ENCODE measurements at places on chromosomes 3 and 15. TPM values are rescaled to one million over a fixed set of nuclear protein-coding genes. Genes with fewer than 3 reads are reported as not detected.

BHLHE40 gene
- total RNA-seq = 33.2 TPM

CSPG5 gene
- 0.18 TPM for total RNA-seq

PLA2G4E gene
- total RNA-seq = not detected

GOLGA8T gene
- total RNA-seq = 0.14 TPM

HHLA2 gene
- not detected for total RNA-seq

VGLL3 gene
- 33.4 TPM for total RNA-seq

Data from smooth muscle cell of bladder (primary cell).